ENCODE measurements at places on chromosomes 11 and 22. TPM values are rescaled to one million over a fixed set of nuclear protein-coding genes. Genes with fewer than 3 reads are reported as not detected.

ELF5 gene
- total RNA-seq, result 32.5 TPM

BACE1 gene
- 26.9 TPM for total RNA-seq

TSPAN32 gene
- 2.4 TPM for total RNA-seq

RASD2 gene
- 0.88 TPM for total RNA-seq

MUC15 gene
- not detected for total RNA-seq

PRG3 gene
- not detected for total RNA-seq

- no peaks in the 10 kb centered on the region for H3K4me1 ChIP-seq
- H3K36me3 ChIP-seq, result no peaks in the 10 kb centered on the region
- H3K27ac ChIP-seq, result no peak overlapping the region
- DNase-seq, result no peak
- no peaks in the 10 kb centered on the region for H3K27me3 ChIP-seq
- peak overlapping the region; percentile 21 for H3K4me3 ChIP-seq
Observed at GRCh38 chr22:40462195-40462984, 92.0 kb downstream of the SGSM3 start.

- H3K27me3 ChIP-seq, result no peaks in the 10 kb centered on the region
- no peak overlapping the region for H3K4me3 ChIP-seq
- no peak for DNase-seq
- H3K27ac ChIP-seq, result no peak overlapping the region
- no peaks in the 10 kb centered on the region for H3K4me1 ChIP-seq
- no peaks in the 10 kb centered on the region for H3K36me3 ChIP-seq
Observed at GRCh38 chr11:35007277-35007676, 90.9 kb downstream of the PDHX start.

GRCh38 chr11:9992306-9992705 is 301.7 kb downstream of the SBF2 start:
- H3K36me3 ChIP-seq, result no peaks in the 10 kb centered on the region
- H3K27ac ChIP-seq, result no peak overlapping the region
- H3K4me3 ChIP-seq, result no peak overlapping the region
- no peaks in the 10 kb centered on the region for H3K27me3 ChIP-seq

- H3K27me3 ChIP-seq, result no peaks in the 10 kb centered on the region
- no peaks in the 10 kb centered on the region for H3K4me1 ChIP-seq
- H3K27ac ChIP-seq, result no peak overlapping the region
- no peaks in the 10 kb centered on the region for H3K36me3 ChIP-seq
- H3K4me3 ChIP-seq, result no peak overlapping the region
Observed at GRCh38 chr11:11389238-11389637, 36.2 kb upstream of the CSNK2A3 start.

DNA sequence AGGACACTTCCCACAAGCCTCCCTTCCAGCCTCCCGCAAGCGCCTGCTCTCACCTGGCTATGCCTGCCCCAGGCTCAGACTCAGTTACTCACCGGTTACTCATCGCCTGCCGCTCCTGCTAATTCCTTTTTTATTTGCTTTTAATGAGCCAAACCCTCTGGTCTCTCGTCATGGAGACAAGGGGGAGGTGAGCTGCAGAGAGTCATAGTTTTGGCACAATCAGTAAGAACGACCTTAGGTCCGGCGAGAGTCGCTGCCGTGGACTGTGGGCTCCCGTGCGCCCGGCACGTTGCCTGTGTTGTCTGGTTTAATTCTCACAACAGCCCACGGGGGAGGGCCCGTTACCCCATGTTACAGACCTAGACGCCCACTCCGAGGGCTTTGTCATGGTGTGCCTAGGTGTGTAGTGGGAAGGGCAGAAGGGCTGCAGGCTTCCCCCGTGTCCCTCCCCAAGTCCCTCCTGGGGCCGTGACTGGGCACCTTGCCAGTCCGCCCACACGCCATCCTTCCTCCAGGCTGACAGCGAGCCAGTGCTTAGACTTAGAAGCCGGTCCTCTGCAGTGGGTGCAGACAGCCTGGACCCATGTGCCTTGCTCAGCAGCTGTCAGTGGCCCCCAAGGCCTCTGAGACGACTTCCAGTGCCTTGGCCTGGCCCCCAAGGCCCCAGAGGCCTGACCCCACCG is 42.2 kb downstream of the WNT7B start:
- H3K27ac ChIP-seq, result peak overlapping the region; percentile 69
- H3K27me3 ChIP-seq, result peaks cover 8% of the 10 kb centered on the region
- peaks cover 8% of the 10 kb centered on the region for H3K4me1 ChIP-seq
- peak; percentile 50 for DNase-seq
- peak overlapping the region; percentile 16 for H3K4me3 ChIP-seq

DNA sequence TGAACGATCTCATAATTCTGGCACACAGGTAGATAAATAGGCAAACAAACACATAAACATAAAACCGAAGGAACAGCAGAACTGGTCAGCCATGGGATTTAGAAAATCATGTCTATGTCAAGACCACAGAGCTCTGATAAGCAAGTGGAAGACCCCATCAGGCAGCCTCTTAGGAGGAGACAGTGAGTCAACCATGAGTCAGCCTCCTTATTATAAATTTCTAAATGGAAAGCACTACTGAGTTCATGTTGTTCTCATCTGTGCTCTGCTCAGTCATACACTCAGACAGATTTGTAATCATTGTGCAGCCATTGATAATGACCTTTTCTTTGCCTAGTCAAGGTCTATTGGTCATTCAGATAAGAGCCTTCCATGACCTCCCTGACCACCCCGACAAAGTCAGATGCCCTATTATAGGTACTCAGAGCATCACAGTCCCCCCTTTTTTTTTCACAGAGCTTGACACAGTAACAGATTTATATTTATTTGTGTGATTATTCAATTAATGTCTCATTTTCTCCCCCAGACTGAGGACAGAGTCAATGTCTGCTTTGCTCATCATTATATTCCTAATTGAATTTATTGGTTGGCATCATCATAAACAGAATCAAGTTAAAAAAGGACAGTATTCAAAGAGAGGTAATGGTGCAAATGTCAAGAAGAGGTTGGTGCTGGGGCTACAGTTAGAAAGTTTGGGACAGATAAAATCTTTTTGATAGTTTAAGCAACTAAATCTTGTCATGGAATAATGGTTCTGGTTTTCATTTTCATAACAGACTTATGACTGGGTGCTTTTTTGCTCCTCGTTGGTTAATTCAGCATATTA is 579.7 kb upstream of the CCDC90B start:
- H3K4me3 ChIP-seq, result no peak overlapping the region
- no peak for DNase-seq
- no peaks in the 10 kb centered on the region for H3K36me3 ChIP-seq
- no peaks in the 10 kb centered on the region for H3K27me3 ChIP-seq

DNA sequence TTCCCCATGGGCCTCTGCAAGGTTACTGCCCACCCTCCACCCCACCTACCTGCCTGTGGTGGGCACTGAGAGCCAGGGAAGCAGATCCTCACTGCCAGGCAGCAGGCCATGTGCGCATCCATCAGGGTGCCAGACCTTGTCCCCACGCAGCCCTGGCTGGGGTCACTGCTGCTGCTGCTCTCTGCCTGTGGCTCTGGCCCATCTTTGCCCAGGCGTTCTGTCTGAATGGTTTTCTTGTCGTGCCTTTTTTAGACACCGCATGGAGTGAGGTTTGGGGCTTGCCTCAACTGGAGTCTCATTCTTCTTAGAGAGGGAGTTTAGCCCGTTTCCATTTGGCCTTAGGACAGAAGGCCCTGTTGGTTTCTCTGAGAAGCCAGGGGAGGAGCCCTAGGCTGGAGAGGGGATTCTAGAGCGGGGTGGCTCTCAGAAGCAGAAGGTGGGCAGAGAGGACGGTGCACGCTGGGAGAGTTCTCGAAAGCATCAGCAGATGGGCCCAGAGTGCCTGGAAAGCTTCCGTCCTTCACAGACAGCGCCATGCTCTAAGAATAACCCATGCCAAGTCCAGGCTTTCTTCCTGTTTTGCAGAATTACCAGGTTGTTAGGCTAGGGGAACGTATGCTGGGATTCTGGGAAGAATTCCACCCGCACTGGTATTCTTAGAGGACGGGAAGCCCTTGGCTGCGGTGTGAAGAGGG is 8.1 kb downstream of the TANGO2 start:
- peaks cover 6% of the 10 kb centered on the region for H3K4me1 ChIP-seq
- H3K27ac ChIP-seq, result no peak overlapping the region
- no peak for DNase-seq
- H3K36me3 ChIP-seq, result no peaks in the 10 kb centered on the region
- H3K27me3 ChIP-seq, result no peaks in the 10 kb centered on the region

DNA sequence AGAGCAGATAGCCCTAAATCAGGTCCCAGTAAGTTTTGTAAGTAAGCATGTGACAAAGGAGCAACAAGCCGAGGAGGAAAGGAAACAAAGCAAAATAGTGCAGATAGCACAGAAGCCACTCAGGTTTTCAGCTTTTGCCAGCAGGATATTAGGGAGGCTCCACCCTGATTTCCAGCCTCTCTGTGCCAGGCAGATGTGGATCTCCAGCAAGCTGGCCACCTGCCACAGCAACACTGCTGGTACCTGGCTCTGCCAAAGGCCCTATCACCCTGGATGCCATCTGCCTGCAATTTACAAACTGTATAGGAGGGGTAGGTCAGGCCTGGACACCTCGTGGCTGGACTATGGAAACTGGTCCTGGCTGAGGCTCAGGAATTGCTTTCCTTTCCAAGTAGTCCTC is 12.2 kb upstream of the NNMT start:
- no peaks in the 10 kb centered on the region for H3K27me3 ChIP-seq
- no peaks in the 10 kb centered on the region for H3K36me3 ChIP-seq
- no peak overlapping the region for H3K4me3 ChIP-seq
- peak overlapping the region; percentile 28 for H3K27ac ChIP-seq
- no peaks in the 10 kb centered on the region for H3K4me1 ChIP-seq

All from breast epithelium (tissue), 4 donors.